Right lung (tissue), 10 donors: ENCODE measurements at places on chromosomes 7 and 10. TPM values are rescaled to one million over a fixed set of nuclear protein-coding genes. Genes with fewer than 3 reads are reported as not detected.

The ITIH5 gene
- 35.5 TPM for polyA plus RNA-seq

The NPY4R gene
- 0.55 TPM for polyA plus RNA-seq

GRCh38 chr7:88835147-88835728 lies 39.7 kb upstream of the TEX47 start:
- DNase-seq, result no peak

DNA sequence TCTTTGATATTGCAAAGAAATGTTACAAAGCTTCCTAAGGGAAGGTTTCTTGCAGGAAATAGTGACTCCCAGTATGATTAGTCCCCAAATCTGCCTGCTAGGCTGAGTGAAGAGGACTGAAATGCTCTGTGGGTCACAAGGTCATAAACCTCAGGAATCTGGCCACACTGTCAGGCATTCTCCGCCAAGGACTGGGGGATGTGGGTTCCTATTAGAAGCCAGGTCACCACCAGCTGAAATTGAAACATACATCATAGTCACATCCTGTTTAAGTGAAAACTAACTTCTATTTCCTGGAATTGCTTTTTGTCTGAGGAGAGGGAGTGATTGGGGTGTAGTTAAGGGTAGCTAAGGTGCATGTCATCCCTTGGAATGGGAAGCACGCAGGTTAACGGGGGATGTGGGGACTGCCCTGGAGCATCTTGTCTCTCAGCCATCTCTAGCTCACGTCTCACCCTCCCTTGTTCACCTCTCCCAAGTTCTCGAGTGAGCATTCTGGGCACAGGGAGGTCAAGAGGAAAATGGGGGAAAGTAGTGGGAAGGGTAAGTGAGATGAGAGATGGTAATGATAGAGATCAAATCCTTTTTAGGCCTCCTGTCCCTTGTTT lies 12.0 kb upstream of the GSAP start:
- no peak for DNase-seq

GRCh38 chr7:110010359-110010758 lies 1080.6 kb upstream of the LRRN3 start:
- DNase-seq, result no peak
